ENCODE measurements at places on chromosomes 1 and 21.

- DNase-seq = no peak
These were observed 195.6 kb upstream of the C1orf105 start for GRCh38 chr1:172224871-172225270.

DNA sequence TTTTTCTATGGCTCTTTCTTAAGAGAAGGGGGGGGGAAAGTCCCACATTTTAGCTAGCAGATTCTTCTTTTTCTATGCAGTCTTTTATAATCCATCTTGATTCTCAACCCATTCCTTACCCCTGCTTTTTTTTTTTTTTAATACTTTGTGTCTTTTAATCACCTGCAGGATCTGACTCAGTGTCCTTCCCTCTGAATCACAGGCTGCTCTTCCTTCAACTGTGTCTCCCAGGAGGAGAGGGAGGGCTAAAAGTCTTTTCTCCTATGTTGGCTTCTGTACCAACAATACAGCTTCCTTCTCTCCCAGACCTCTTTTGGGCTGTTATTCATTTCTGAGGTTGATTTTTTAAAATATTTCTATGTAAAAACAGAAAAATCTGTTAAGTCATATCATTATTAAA lies 686.2 kb downstream of the ADGRL2 start:
- no peak for DNase-seq

- DNase-seq = no peak
These were observed 45.0 kb downstream of the DISP3 start for GRCh38 chr1:11523746-11524464.

DNA sequence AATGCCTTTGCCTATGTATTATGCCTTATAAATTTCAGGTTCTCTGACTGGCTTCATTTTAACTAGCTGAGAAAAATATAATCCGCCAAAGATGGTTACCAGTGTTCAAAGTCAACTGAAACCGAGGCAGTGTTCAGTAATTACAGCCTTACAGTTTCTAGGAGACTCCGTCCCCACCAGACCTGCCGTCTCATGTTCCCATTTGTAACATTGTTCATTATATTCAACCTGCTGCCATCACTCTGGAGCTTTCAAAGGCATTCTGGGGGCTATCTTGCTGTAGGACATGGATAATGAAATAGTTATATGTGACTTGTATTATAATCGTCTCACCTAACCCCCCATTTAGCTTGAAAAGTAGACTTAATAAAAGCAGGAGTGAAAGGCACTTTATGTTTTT lies 302.5 kb downstream of the RWDD3 start:
- DNase-seq = no peak

- DNase-seq = no peak
These were observed 20.5 kb upstream of the BCL10 start for GRCh38 chr1:85296980-85297379.

GRCh38 chr1:99943223-99943794 lies 26.5 kb upstream of the SLC35A3 start:
- no peak for DNase-seq

- DNase-seq = no peak
These were observed 263.1 kb downstream of the GRIK3 start for GRCh38 chr1:36771240-36771639.
